ENCODE measurements at places on chromosomes 1 and 21. TPM values are rescaled to one million over a fixed set of nuclear protein-coding genes. Genes with fewer than 3 reads are reported as not detected.

Gene ATP6V1G3
- not detected for total RNA-seq

Gene SLC45A1
- total RNA-seq = 1.3 TPM

Gene DNAJC28
- total RNA-seq = 1.5 TPM

Gene PIGR
- not detected for total RNA-seq

Gene REN
- not detected for total RNA-seq

Gene PAQR6
- 0.65 TPM for total RNA-seq

Gene MROH9
- total RNA-seq = 0.36 TPM

Gene ADAMTS5
- 49.8 TPM for total RNA-seq

Gene FOXD2
- 0.24 TPM for total RNA-seq

Gene SLAMF1
- not detected for total RNA-seq

Gene HES5
- 0.36 TPM for total RNA-seq

Gene ESRRG
- under 0.01 TPM for total RNA-seq

Gene CELA2A
- total RNA-seq = not detected

Gene NOS1AP
- total RNA-seq = 0.32 TPM

Gene PTPRU
- 44.4 TPM for total RNA-seq

Gene GPR153
- total RNA-seq = 15.1 TPM

Gene KCNK1
- total RNA-seq = 0.16 TPM

Gene PEX14
- 17.5 TPM for total RNA-seq

Gene DRAXIN
- not detected for total RNA-seq

Gene NBPF6
- total RNA-seq = not detected

Gene LIPI
- total RNA-seq = not detected

Gene CYP4X1
- not detected for total RNA-seq

Gene MNDA
- not detected for total RNA-seq

Gene ARV1
- 14.6 TPM for total RNA-seq

Gene CYP4A22
- not detected for total RNA-seq

Gene PYHIN1
- total RNA-seq = not detected

Gene VHLL
- not detected for total RNA-seq

Gene MAP3K6
- total RNA-seq = 60.8 TPM

Gene MAP10
- 3.4 TPM for total RNA-seq

Gene LCE2B
- not detected for total RNA-seq

Gene DPYD
- total RNA-seq = 128 TPM

Gene RGS13
- total RNA-seq = not detected

Gene PRAMEF13
- total RNA-seq = not detected

Gene KRTAP10-11
- not detected for total RNA-seq

Gene SLC1A7
- total RNA-seq = not detected

Gene AP4B1
- total RNA-seq = 14.0 TPM

Gene IPP
- 10.4 TPM for total RNA-seq

Gene TTLL7
- 15.2 TPM for total RNA-seq

Gene SNX27
- total RNA-seq = 27.3 TPM

Gene SPRR2F
- not detected for total RNA-seq

Gene ERICH3
- total RNA-seq = not detected

Gene AMY1B
- total RNA-seq = not detected

Gene NMNAT1
- total RNA-seq = 11.5 TPM

Gene FLG
- total RNA-seq = 0.16 TPM

Gene DCDC2B
- total RNA-seq = not detected

Gene GPATCH4
- total RNA-seq = 13.8 TPM

Gene RPTN
- total RNA-seq = not detected

Gene TSSK3
- total RNA-seq = 1.6 TPM

Gene ZSWIM5
- 0.49 TPM for total RNA-seq
